ENCODE measurements at places on chromosomes 2 and 18. TPM values are rescaled to one million over a fixed set of nuclear protein-coding genes. Genes with fewer than 3 reads are reported as not detected.
A peak's percentile ranks its signal among the peaks of the same experiment; 100 is the strongest.

DNA sequence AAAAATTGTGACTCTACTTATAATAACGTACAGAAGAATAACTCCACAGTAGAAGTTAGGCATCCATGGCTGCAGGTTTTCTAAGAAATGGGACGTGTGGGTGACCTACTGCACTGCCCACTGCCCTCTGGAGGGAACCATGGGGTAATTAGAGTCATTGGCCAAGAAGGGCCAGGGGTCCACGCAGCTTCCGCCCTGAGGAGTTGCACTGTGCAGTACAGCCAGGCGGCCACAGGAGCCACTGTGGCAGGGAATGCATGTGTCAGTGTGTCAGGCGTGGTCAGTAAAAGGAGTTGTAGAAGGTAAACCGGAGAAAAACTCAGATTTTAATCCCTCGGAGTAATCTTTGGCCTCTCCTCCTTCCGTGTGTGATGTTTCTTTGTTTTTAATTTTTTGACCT, 24.8 kb downstream of the NCK2 start:
- DNase-seq, result no peak

DNA sequence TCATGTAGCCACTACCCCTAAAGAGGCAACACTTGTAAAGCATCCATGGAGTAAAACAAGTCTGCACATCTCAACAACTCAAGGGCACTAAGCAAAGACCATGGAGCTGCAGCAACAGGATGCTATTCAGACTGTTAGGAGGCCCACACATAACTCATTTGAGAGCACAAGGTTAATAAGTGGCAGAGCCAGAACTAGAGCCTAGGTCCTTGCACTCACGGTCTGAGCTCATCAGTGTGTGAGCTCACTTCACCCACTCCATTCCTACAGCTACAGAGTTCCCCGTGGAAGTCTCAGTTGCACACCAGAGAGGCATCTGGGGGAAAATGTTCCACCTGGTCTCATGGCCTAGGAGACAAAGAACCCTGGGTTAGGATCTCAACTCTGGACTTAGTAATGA, 35.0 kb downstream of the TTC32 start:
- DNase-seq, result no peak

DNA sequence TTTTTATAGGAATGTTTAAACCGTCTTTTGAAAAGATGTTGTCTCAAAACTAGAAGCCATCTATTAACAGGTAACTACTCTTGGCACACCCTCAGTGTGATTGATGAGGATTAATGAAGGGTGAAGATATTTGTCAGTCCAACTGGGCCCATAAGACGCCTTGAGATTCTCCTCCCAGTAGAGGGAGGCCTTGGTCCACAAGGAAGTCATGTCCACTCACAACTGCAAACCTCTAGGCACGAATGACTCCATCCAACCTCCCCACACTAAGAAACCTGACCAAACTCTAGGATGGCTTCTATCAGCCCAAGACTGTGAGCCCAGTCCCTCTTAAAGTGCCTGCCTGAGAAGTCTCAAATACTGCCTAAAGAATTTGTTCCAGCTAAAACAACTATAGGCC, 19.2 kb upstream of the GRP start:
- peak; percentile 41 for DNase-seq

BCL2 gene
- 0.30 TPM for polyA plus RNA-seq

- DNase-seq, result no peak
Measured at GRCh38 chr2:219748671-219749570, 121.5 kb downstream of the SLC4A3 start.

Data from GM23248 (cell line).